ENCODE measurements at places on chromosomes 3 and 15.

GRCh38 chr15:70775160-70775559 is 11.8 kb upstream of the UACA start:
- no peak for DNase-seq

DNA sequence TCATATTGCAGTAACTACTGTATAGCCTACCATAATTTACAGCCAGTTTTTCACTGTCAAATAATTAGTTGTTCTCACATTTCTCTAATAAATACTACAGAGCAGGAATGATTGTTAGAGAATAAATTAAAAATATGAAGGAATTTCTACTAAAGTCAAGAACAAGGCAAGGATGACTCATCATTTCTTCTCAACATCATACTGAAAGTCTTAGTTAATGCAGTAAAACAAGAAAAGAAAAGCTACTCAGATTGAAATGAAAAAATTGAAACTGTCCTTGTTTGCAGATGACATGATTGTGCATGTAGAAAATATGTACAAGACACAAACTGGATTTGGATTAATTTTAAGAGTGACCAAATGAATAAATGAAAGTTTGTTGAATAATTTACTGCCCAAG is 608.2 kb downstream of the NSUN3 start:
- no peak for DNase-seq

DNA sequence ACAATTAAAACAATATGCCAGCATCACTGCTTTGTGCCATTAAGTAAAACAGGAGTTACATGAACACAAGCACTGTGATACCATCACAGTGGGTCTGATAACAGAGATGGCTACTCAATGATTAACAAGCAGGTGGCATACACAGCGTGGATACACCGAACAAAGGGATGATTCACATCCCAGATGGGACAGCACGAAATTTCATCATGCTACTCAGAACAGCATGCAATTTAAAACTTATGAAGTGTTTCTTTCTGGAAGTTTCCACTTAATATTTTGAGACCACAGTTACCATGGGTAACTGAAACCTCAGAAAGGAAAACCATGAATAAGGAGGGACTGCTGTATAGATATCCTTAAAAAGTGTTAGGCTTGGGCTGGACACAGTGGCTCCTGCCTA is 44.5 kb downstream of the SLC24A1 start:
- no peak for DNase-seq

DNA sequence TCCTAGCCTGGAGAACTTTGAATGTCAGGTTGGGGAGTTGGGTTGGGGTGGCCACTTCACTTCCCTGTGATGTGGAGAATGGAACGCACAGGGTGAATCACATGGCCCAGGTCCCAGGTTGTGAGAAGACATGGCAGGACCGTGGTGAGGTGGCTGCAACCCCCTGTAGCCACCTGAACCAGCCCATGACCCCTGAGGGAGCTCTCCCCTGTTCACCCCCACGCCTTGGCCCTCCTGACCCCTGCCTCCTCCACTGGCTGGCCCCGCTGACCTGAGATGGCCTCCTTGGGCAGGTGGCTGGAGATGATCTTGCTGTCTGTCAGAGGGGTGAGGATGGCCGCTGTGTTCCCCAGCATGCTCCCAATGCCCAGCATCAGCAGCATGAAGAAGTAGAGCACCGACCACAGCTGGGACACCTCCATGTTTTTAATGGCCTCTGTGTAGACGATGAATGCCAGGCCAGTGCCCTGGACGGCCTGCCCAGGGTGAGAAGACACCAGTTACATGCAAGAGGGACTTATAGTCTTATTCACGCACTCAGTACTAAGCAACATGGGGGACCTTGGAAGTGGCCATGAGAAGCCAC is 31.0 kb downstream of the SLC6A20 start:
- DNase-seq, result peak; percentile 51

DNA sequence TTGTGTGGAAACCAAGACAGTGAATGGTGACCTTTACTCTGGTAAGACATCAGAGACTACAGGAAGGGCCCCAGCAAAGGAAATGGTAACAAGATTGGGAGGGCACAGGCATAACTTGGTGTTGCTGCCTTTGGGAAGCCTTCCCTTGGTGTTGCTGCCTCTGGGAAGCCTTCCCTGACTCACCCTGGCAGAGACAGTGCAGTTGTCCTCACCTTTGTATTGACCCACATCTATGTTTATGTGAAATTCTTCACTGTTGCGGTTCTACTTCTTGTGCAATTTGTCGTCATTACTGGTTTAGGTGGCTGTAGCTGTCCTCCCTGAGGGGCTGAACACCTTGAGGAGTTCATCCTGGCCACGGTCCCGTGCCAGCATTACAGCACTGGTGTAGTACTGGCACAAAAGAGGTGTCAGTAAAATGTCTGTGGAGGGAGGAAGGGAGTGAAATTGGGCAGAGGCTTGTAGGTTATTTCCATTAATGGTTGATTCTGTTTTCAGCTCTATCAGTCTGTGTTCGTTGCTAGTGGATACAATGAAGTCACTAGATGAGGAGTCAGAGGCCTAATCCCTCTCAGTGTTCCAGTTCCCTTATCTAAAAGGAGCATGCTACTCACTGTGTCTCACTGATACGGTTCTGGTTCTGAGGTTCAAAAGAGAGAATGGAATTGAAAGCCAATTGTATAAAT is 21.6 kb downstream of the IFT122 start:
- no peak for DNase-seq

GRCh38 chr15:92627014-92627413 is 28.6 kb downstream of the FAM174B start:
- peak; percentile 26 for DNase-seq

GRCh38 chr15:52093539-52094510 is 18.8 kb downstream of the BCL2L10 start:
- DNase-seq, result no peak

- DNase-seq, result peak; percentile 79
Observed at GRCh38 chr3:13518516-13518953, 30.4 kb upstream of the FBLN2 start.
